Upper lobe of right lung (tissue), 1 donor: ENCODE measurements at places on chromosomes 7 and 10. TPM values are rescaled to one million over a fixed set of nuclear protein-coding genes. Genes with fewer than 3 reads are reported as not detected.

The SEMA3D gene
- 13.6 TPM for total RNA-seq

The EBF3 gene
- 0.20 TPM for total RNA-seq

The LRMDA gene
- total RNA-seq, result 20.0 TPM

The STK31 gene
- 1.1 TPM for total RNA-seq

The HMX3 gene
- total RNA-seq, result not detected

- no peak for DNase-seq
These were observed 42.9 kb upstream of the HSPA12A start for GRCh38 chr10:116785282-116785681.

GRCh38 chr10:72834183-72834825 is 59.2 kb upstream of the OIT3 start:
- no peak for DNase-seq

GRCh38 chr7:2729031-2729892 is 41.3 kb downstream of the AMZ1 start:
- DNase-seq, result peak; percentile 34

- no peak for DNase-seq
These were observed 5.4 kb downstream of the VIM start for GRCh38 chr10:17233286-17233991.

- peak; percentile 75 for DNase-seq
These were observed 10.7 kb upstream of the SLIT1 start for GRCh38 chr10:97196223-97197029.

DNA sequence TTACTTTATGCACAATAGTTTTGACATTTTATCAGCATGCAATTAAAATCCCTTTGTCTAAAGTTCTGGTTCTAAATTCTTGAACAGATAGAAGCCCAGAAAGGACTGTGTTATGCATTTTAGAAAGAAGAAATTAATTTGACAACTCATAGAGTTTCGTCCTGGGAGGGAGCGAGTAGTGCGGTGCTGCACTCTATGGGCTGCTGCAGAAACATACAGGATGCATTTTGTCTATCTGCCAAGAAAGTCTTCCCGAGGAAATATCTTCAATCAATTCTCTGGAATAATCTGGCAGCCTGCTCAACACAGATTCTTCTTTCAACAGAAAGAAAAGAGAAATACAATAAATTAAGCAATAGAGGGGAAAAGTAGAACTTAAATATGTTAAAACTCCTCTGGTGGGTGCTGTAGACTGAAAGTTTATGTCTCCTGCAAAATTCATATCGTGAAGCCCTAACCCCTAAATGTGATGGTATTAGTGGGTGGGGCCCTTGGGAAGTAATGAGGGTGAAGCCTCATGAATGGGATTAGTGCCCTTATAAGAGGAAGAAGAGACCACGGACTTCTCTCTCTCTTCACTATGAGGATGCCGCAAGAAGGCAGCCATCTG is 39.0 kb upstream of the IFRD1 start:
- DNase-seq, result no peak

DNA sequence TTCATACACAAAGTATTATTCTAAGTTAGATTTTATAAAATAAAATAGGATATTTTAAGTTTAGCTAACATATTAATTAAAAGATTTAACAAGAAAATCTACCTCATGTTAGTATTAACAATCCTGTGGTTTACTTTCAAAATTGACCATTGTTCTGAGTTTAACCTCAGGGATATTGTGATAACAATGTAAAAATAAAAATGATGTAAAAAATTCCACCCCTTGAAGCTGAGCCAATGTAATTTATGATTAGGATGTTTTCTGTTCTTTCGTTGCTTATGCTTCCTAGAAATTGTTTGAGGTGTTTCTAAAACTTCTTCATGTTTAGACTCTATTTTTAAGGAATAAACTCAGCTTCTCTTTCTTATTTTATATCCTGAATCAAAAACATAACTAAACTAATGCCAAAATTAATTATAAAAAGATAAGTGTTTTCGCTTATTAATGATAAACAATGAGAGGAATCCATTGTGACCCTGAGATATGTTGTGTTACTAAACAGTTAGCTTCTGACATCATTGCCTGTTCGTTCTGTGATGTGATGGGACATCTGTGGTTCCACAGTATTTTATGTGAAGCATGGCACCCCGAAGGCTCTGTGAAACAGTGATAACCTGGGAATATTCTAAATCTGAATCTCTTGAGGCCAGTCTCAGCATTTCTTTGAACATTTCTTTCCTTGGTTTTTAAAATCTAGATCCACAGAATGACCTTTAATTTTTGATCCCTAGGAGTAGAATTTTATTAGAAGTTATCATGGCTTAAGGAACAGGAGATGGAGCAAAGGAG is 340.8 kb downstream of the ARL4A start:
- no peak for DNase-seq

DNA sequence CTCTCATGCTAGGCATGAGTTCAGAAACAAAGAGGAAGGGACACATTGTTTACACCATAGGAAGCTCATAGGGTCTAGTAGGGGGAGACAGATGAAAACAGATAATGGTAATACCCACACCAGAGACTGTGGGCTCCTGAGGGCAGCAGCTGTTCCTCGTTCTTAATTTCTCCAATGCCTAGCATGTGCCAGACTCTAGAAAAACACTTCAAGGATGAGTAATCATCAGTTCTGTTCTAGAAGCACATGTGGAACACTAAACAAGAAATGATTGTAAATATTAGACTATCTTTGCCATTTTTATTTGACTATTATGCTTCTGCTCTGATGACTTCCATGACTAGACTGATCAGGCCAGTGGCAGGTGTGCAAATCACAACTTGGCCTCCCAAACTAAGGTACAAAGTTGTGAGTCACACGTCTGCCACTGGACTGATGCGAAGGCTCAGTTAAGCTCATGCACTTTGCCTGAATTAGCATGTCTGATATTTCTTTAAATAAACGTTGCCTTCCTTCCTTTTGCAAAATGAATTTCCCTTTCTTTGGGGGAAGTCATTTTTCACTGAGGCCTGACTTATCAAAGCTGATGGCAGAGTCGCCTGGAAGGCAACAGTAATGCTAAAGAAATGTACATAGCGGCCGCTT is 89.2 kb upstream of the FGL2 start:
- DNase-seq, result no peak

- DNase-seq, result no peak
These were observed 63.2 kb upstream of the OPALIN start for GRCh38 chr10:96421995-96422394.

DNA sequence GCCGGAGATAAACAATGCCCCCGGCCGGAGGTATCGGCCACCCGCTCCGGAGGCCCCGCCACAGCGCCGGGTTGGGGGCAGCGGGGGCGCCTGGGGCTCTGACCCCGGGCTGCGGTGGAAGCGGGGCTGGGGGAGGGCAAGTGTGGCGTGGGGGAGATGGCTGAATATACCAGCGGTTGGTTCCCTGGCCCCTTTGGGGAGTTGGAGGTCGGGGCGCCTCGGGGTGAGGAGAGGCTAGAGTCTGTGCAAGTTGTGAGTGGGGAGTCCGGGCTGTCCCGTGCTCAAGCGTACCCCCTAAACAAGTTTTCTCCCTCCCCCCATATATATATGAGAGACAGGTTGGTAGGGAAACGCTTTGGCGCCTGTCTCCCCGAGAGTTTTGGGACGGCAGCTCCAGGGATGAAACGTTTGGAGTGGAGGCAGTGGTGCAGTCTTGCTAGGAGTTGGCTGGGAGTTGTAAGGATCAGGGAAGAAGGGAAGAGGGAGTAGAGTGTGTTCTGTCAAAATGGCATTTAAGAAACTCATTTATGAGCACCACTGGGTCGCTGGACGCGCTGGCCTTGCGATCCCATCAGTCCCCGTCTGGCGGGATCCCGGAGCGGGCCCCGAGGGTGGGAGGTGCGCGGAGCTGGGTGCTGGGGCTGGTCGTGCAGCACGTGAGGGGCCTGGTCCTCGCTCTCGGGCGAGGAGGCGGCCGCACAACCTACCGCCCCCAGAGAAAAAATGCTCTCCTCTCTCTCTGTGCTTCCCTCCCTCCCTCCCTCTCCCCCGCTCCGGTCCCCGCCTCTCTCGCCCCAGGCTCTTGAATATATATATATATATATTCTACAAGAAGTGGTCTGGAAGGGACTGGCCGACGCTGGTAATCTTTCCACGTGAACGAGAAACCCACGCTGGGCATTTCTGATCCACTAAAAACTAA is 1.1 kb downstream of the TET1 start:
- no peak for DNase-seq

DNA sequence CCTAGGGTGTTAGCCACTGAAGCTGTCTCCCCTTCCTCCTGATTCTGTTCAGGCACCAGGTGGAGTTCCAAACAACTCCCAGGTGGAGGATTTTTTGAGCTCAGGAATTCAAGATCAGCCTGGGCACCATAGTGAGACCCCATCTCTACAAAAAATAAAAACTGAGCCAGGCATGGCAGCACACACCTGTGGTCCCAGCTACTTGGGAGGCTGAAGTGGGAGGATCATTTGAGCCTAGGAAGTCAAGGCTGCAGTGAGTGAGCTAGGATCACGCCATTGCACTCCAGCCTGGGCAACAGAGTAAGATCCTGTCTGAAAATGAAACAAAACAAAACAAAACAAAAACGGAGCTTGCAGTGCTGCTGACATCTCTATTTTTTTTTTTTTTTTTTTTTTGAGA is 128.8 kb upstream of the CALN1 start:
- DNase-seq, result no peak

GRCh38 chr10:15787426-15787825 is 67.7 kb upstream of the ITGA8 start:
- DNase-seq, result no peak

- no peak for DNase-seq
These were observed 28.9 kb downstream of the HTRA1 start for GRCh38 chr10:122490268-122490667.

- DNase-seq, result no peak
These were observed 11.1 kb downstream of the CDC123 start for GRCh38 chr10:12207114-12207513.

GRCh38 chr10:86837663-86838062 is 81.2 kb downstream of the BMPR1A start:
- DNase-seq, result no peak
